DMS153 (cell line): ENCODE measurements at places on chromosomes 2 and 18.

- DNase-seq, result no peak
These were observed 1252.7 kb upstream of the FAM98A start for GRCh38 chr2:34851804-34852203.

DNA sequence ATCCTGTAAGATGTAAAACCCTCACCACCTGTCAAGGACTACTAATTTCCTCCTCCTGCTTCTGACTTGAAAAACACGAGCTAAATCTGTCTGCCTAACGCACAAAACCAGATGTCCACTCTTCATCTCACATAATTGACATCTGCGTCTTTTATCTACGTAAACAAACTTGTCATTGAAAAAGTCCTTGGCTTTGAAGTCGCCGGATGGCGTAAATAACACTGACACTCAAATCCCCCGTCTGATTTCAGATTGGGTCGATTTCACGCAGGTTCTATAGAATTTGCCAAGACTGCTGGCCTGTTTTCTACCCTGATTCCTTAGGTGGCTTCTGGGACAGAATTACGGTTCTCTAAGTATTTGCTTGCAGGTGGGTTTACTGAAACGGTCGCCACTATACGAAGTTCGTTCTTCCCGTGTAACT lies 539 bp upstream of the MOB4 start:
- peak; percentile 4 for DNase-seq

DNA sequence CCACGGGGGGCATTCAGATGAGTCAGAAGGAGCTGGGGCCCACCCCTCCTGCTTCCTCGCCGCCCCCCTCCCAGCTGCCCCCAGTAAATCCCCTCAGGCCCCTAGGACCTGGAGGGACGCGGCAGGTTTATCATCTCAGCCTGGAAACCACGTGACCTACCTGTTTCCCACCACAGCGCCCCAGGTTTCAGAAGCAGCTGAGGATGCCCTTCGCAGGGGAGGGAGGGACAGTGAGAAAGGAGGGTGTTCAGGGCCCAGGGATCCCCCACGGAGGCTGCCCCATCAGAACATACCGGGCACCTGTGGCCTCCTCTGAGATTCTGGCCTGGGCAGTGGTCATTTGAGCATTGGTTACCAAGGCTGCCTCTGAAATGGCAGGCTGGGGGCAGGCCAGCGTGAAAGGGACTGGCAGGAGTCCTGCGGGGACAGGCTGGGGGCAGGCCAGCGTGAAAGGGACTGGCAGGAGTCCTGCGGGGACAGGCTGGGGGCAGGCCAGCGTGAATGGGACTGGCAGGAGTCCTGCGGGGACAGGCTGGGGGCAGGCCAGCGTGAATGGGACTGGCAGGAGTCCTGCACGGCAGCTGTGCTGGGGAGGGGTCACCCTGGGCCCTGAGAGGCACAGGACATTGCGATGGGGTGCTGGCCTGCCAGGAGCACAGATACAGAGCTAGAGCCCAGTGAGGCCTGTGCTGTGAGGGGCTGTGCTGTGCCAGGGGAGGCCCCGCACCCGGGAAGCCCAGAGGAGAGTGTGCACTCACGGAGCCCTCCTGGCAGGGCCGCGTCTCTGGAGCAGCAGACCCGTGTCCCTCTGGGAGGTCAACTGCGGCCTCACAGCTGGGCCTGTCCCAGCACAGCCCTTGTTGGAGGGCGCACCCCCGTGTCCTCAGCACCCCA lies 1.6 kb downstream of the NEU4 start:
- DNase-seq, result no peak

- no peak for DNase-seq
These were observed 752.6 kb upstream of the TMEFF2 start for GRCh38 chr2:192947352-192947751.
